ENCODE measurements at places on chromosomes 7 and 10. TPM values are rescaled to one million over a fixed set of nuclear protein-coding genes. Genes with fewer than 3 reads are reported as not detected.

ASB15 gene
- not detected for polyA plus RNA-seq

EPDR1 gene
- 21.5 TPM for polyA plus RNA-seq

ARL5B gene
- polyA plus RNA-seq = 8.7 TPM

LIPF gene
- polyA plus RNA-seq = not detected

TBC1D12 gene
- 7.8 TPM for polyA plus RNA-seq

DNAH11 gene
- 0.16 TPM for polyA plus RNA-seq

GPNMB gene
- 114 TPM for polyA plus RNA-seq

MSMB gene
- polyA plus RNA-seq = not detected

ADO gene
- polyA plus RNA-seq = 13.2 TPM

AKR1C1 gene
- 92.9 TPM for polyA plus RNA-seq

SAP25 gene
- 0.22 TPM for polyA plus RNA-seq

ACTA2 gene
- 2,788 TPM for polyA plus RNA-seq

PPP1R3C gene
- polyA plus RNA-seq = 67.8 TPM

MSS51 gene
- polyA plus RNA-seq = 0.78 TPM

All from fibroblast of lung (primary cell).